T-cell (primary cell): ENCODE measurements at places on chromosomes 13 and 19. TPM values are rescaled to one million over a fixed set of nuclear protein-coding genes. Genes with fewer than 3 reads are reported as not detected.

- no peak for DNase-seq
Measured at GRCh38 chr13:20157151-20157796, 3.6 kb downstream of the GJA3 start.

DNA sequence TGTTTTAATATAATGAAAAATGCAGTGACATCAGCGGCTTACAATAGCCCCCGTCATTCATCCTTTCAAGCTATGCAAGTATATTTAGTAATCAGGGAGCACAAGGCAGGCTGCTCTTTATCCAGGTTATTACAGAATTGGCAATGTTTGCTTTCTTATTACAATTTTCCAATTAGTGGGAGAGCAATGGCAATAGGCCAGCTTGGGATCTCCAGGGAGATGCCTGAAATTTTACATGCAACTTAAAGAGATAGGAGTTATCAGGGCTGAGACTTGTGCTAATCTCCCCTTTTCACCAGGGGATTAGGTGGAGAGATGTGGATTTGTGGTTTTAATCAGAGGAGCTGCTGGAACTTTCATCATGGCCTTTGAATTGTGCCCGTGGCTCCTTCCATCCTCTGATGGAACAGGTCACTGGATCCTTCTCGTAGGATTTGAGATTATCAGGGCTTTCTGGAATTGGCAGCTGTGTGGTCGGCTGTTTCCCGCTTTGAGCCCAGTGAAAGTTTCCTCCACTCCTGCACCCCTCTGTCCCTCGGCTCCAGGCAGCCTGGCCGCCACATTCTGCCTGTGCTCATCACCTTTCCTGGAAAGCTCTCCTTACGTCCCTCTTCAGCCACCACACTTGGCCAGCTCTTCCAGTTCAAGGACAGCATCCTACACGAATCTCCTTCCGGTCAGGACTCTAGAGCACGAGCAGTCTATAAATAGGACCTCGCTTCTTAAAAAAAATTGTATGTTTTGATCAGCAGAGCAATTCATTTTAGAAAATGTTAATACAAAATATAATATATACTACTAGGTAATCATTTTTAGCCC, 47.0 kb downstream of the CBY2 start:
- no peak for DNase-seq

GRIN2D gene
- 0.16 TPM for total RNA-seq

PPP1R13L gene
- 12.8 TPM for total RNA-seq

CEBPG gene
- 15.9 TPM for total RNA-seq
